NCI-H1694 (cell line): ENCODE measurements at places on chromosomes 7 and 10.

- DNase-seq, result no peak
These were observed 76.4 kb upstream of the PTER start for GRCh38 chr10:16360425-16360824.

DNA sequence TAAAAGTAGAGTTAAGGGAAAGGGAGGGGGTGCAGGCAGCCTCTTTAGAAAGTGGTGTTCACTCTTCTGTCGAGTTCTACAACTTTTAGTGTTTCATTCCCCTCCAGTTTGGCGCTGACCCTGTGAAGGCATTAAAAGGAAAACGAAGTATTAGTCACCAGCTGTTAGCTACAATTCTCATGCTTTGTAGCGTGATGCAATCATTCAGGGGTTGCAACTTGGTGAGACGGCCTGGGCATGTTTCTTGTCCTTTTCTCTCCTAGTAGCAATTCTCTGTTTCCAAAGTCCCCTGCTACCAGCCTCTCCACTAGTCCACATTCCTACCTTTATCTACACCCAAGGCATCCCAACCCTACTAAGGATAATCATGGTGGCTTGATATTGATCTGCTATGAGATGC lies 33.7 kb upstream of the DGKI start:
- DNase-seq, result no peak

GRCh38 chr7:77330169-77330882 lies 85.8 kb downstream of the GSAP start:
- DNase-seq, result no peak

DNA sequence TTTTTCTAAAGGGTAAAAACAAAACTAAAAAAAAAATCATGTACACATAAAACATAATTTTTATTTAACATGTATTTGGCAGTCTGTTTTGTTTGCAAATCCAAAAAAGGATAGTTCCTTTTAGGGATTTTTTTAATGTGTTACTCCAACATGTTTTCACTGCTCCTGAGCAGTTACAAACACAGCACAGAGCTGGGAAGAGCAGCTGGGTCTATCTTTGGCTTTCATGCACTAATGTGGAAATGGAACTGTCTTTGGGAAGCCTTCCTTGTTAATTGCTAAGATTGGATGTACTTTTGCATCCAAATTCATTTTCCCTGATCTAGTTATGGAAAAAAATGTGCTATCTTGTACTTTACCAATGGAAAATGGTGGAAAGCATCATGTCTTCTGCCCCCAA lies 1035.1 kb downstream of the CNTNAP2 start:
- DNase-seq, result no peak

- DNase-seq, result no peak
These were observed 66.7 kb downstream of the HHEX start for GRCh38 chr10:92756201-92757065.

DNA sequence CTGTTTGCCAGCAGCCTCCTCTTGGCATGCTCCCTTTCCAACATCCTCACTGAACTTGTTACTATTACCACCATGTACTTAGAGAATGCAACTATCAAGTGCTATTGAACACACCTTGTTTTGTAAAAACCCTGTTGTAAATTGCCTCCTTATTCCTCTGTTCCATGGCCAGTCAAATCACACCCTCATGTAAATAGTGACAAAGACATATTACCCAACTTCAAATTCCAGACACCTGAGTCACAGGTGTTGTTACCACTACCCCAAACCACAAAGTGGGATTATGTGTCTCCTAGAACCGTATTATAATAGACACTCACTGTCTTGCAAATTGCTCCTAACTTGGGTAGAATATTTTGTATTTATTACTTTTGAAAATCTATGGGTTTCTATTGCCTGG lies 263.2 kb upstream of the C7orf33 start:
- DNase-seq, result no peak
